ENCODE measurements at places on chromosomes 4 and X.

DNA sequence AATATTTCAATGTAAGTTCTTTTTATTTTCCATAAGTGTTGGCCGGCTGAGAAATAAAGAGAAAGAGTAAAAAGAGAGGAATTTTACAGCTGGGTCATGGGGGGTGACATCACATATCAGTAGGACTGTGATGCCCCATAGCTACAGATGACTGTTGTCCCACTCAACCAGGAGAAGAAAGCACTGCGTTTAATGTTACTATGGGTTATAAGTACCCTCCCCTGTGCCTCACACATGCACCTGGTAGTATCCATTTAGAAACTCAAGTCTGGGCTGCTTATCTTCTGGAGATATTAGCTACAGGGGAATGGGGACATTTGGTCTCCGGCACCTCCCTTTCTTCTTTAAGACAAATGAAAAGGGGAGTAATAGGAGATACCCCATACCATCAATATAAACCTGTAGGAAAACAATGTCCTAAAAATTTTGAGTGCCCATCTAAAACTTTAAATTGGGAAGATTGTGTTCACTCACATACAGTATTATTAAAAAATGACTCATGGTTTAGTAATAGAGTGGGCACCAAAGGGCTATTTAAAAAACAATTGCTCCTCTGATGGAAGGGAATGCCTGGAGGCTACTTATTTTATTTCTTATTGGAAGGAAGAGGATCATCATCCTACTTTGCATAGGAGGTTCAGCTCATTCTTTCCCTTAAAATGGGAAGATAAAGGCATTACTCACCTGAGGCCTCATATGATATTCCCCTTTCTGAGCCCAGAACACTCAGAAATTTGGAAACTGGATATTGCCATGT is 18.2 kb downstream of the UGT2B11 start:
- no peak for DNase-seq

DNA sequence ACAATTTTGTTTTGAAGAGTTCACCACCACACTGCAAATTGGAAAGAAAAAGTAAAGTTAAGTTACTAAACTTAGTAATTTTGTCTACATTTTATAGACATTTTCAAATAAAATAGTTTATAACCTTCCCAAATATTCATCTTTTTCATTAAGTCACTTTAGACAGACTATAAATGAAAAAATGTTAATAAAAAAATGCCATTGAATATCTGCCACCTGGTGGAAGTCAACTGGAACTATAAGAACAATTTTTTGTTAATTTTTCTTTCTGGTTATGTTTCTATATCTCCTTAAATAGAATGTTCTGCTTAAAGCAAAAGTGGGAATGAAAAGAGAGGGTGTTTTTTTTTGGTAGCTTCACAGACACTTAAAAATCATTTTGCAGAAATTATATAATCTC is 534.4 kb upstream of the PCDH10 start:
- no peak for DNase-seq

DNA sequence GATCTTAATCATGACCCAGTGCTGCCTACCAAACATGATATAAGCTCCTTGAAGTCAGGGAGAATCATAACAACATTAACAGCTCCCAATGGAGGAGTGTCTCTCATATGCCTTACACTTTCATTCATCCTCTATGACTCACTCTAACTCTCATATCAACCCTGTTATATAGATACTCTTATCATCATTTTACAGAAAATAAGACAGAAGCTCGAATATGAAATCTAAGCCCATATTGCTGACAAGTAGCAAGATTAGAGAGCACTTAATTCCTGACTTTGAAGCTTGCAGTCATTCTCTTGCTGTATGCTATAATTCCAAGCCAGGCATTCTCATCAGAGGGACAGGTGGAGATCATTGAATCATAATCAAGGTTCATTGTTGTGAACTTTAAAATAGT is 476.7 kb upstream of the ATOH1 start:
- DNase-seq = no peak

GRCh38 chr4:179625406-179625805 is 2183.2 kb upstream of the AGA start:
- no peak for DNase-seq

GRCh38 chr4:155512817-155513216 is 136.1 kb upstream of the MAP9 start:
- DNase-seq = no peak

- DNase-seq = no peak
These were observed 72.4 kb upstream of the TLR2 start for GRCh38 chr4:153611679-153612078.

DNA sequence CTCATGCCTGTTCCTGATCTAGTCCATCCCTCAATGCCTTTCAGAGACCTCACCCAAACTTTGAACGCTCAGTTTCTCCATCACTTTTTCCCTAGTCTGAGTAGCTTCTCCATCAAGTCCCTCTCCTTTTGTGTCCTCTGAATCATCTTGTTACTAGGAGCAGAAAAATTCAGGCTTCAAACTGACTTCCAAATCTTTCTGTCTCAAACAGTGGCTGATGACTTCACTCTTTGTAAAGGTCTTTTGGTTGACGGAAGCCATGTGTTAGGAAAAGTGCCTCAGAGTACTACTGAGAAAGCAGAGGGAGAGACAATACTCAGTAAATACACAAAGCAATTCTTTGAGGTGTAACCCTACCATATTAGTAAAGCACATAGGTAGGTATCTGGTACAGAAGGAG is 65.7 kb upstream of the CAMK2D start:
- no peak for DNase-seq

- no peak for DNase-seq
These were observed 32.4 kb upstream of the CD99 start for GRCh38 chrX:2658585-2659292.

DNA sequence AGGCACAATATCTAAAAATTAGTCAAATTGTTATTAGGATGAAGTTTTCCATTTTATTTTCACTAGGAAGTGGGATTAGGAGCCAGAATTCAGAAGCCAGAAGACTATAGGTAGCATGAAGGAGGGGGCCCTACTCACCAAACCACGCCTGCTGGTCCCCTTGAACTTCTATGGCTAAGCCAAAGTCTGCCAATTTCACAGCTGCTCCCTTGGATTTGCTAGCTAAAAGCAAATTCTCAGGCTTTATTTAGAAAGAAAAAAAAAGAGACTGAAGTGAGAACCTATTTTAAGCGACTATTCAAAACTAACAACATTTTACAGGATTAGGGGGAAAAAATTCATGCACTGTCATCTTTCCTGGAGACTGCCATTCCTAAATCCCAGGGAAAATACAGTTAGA is 224.3 kb downstream of the CAMK2D start:
- no peak for DNase-seq

DNA sequence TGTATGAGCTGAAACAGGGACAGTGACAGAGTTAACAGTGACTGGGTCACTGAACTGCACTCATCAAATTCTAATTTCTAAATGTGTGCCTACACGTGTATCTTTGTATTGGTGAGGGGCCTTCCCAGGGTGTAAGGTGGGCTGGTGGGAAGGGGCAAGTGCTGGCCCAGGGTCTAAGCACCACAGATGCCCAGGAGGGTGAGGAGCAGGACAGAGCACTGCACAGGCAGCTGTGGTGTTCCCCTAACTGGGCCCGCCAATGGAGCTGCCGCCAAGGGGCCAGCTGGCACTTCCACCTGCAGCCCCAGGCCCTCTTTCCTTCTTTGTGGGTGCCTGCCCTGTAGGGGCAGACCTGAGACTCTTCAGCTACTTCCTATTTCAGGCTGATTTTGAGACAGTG is 349.9 kb downstream of the ARHGAP10 start:
- DNase-seq = no peak

GRCh38 chr4:75325318-75325979 is 188.8 kb downstream of the RCHY1 start:
- DNase-seq = no peak

DNA sequence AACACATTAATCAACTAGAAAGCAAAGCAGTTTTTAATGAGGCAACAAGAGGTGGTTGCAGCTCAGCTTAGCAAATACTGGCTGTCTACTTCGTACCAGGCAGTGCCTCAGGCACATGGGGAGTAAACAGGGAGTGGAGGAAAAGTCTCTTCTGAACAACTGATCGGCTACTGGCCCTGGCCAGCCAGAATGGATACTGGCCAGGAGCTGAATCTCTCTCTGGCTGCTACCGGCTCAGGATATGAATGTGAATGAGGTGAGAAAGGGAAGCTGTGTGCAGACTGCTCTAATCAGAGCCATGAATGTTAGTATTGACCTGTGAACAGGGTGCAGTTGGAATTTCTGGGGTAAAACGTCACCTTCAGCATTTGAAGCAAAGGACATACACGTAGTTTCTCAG is 77.3 kb downstream of the STK32B start:
- DNase-seq = no peak

- DNase-seq = no peak
These were observed 128.4 kb upstream of the TBC1D9 start for GRCh38 chr4:140884431-140885058.

- DNase-seq = no peak
These were observed 9.1 kb downstream of the IL13RA1 start for GRCh38 chrX:118736394-118737010.

DNA sequence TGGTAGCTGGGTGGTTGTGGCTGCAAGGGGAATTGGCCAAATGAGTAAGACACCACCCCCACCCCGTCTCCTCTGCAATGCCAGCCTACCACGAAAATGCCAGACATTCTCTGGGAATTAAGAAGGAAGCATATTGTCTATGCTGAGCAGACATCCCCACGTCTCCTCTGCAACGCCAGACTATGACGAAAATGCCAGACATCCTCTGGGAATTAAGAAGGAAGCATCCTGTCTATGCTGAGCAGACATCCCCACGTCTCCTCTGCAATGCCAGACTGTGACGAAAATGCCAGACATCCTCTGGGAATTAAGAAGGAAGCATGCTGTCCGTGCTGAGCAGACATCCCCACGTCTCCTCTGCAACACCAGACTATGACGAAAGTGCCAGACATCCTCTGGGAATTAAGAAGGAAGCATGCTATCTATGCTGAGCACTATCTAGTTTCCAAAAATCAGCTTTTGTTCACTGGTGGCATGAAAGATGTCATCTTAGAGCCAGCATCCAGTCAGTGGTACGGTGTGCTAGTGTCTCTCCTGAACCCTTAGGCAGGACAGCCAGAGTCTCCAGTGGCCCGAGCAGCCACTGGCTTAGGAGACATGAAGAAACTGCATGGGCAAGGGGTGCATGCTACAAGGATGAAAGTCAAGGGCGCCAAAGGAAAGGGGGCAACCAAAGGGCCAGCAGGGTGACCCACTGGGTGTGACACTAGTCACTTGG is 339.8 kb upstream of the FRG1 start:
- DNase-seq = no peak

DNA sequence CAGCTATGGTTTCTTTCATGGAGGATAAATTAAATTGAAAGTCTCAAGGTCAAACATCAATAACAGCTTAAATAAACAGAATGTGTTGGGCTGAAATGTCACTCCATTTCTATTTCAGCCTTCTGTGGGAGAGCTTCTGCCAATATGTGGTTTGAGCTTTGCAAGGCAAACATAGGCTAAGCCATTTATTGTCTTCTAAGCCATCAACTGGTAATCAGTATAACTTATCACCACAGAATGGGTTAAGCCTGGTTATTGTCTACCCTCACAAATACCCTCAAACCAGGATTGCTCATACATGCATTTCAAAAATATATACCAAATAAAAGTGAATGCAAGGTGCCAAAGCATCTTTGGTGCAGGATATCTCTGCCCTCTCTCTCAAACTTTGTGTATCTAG is 52.7 kb downstream of the GABRB1 start:
- no peak for DNase-seq

GRCh38 chrX:153885208-153885787 is 675 bp downstream of the L1CAM start:
- no peak for DNase-seq

- no peak for DNase-seq
These were observed 75.8 kb upstream of the TNIP3 start for GRCh38 chr4:121239951-121240350.

- DNase-seq = no peak
These were observed 90.1 kb upstream of the NOCT start for GRCh38 chr4:138925495-138925894.

DNA sequence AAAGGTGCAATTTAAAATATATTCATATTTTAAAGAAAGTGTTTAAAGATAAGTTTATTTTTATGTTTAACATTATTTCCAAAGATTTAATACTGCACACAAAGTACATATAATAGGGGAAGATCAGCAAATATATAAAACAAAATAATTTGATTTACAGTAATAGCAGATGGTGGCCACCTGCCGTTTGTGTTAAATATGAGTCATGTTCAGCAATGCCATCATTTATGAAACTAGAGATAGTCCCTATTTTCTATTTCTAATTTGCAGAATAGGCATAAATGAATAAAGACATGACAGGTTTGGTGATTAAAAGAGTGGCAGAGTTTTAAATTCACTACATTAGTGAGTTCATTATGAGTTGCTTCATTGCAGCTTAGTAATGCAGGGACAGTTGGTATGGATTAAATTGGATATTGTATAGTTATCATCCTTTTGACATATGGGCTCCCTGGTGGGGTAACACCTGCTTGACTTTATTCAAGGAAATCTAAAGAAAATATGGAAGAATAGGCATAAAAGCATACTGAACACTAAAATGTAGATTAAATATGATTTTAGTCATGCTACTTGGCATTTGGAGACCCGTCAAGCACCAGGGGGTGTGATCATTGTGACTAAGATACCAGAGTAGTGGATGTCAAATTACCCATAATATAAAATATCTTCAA is 78.8 kb upstream of the BANK1 start:
- DNase-seq = no peak

DNA sequence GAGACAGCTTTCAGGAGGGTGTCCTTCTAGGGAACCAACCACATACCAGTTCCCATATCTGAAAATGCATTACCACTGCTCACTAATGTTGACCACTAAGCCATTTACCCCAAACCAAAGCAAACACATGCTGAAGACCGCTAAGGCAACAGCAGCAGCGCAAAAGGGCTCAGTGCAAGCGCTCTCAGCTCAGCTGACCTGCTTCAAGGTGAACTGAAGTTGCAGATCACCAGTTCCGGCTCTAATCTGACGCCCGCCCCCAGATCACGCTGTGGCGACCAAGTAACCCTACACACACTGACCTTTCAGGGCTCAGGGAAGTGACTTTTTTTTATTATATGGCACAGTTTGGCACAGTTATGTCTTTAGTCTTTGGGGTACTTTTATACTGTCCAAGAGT is 5.8 kb downstream of the MECP2 start:
- DNase-seq = no peak

GRCh38 chr4:183154701-183155391 is 55.8 kb downstream of the WWC2 start:
- no peak for DNase-seq

DNA sequence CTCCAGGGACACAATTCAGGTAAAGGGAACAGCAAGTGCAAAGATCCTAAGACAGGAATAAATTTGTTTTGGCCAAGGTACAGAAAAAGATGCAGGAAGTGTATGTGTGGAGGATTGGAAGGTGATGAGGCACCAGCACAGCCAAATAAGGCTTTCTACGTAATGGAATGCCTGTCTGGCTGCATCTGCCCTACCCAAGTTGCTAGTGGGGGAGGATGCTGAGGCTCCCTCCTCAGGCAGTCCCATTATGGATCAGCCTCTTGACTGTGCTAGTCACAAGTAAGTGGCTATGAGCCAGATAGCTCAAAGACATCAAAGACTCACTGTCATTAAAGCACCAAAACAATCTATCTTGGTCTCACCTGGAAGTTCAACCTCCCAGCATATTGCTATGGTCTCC is 300.9 kb upstream of the FAT4 start:
- no peak for DNase-seq

Data from NCI-H774 (cell line).